Common myeloid progenitor, CD34-positive (primary cell): ENCODE measurements at places on chromosomes 12 and 14.

GRCh38 chr14:55579724-55580469, at the start of gene KTN1:
Gene KTN1 (plus strand): TSS chr14:55580207. CDS start chr14:55612049, 31,842 bp downstream.
- peaks cover 29% of the 10 kb centered on the region for H3K4me1 ChIP-seq
- peak; percentile 92 for DNase-seq
- no peaks in the 10 kb centered on the region for H3K27me3 ChIP-seq
- peak within 1 kb of the TSS; percentile 73 for H3K27ac ChIP-seq

- H3K4me1 ChIP-seq: no peaks in the 10 kb centered on the region
- no peak overlapping the region for H3K4me3 ChIP-seq
- no peak overlapping the region for H3K27ac ChIP-seq
- no peak for DNase-seq
- H3K36me3 ChIP-seq: peaks cover 72% of the 10 kb centered on the region
- no peaks in the 10 kb centered on the region for H3K27me3 ChIP-seq
These were observed 22.2 kb downstream of the CPSF2 start for GRCh38 chr14:92143962-92144361.

DNA sequence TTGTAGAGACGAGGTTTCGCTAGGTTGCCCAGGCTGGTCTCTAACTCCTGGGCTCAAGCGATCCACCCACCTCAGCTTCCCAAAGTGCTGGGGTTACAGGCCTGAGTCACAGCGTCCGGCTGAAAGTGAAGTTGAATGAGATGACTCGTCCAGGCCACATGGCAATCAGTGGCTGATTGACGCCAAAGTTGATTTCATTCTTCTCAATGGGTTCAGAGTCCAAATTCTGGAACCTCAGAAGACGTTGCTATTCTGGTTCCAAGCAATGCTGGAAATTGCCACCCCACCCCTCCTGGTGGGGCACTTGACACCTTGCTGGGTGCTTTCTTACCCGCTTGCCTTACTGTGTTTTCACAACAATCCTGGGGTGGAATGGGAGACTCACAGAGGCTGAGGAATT, 14.9 kb downstream of the ABCB9 start:
- no peaks in the 10 kb centered on the region for H3K4me1 ChIP-seq
- H3K4me3 ChIP-seq: no peak overlapping the region
- no peak for DNase-seq
- H3K27me3 ChIP-seq: no peaks in the 10 kb centered on the region
- no peak overlapping the region for H3K27ac ChIP-seq

GRCh38 chr12:3931776-3932175, 58.6 kb upstream of the PARP11 start:
- H3K36me3 ChIP-seq: no peaks in the 10 kb centered on the region
- H3K4me3 ChIP-seq: no peak overlapping the region
- H3K4me1 ChIP-seq: peaks cover 67% of the 10 kb centered on the region
- DNase-seq: no peak

DNA sequence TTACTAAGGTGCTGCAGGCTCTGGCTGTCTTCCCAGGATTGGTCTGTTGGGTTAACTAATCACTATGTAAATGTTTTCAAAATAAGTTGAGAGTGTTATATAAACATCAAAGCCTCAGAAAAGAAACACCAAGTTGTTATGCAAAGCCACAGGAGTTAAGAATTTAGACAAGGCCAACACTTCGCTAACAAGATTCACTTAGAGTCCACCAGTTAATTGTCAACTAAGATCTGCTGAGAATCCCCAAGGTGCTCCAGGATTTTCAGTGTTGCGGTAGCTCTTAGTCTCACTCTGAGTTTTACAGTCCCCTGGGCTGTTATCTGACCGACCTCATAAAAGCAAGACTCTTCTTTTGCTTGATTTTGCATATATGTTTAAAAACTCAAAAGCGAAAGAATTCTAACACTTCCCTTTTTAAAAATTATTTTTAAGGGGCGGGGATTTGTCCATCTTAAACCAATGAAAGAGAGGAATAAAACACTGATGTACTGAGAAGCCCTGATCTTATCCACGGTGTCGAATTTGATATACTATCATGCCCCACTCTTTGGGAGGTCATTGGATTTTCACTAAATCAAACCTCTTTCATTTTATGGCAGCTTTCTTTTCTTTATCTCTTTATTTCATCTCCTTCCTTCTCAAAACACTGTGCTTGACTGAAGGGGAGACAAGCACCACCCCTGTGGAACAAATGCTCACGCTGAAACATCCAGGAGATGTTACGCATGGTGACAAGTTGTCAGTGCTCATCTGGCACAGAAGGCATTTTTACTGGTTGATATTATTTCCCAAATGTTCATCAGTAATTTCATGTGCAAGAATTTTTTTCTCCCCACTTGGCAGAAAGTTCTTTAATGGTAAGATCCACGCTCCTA, 7.0 kb downstream of the NIN start:
- no peaks in the 10 kb centered on the region for H3K27me3 ChIP-seq
- peak overlapping the region; percentile 31 for H3K27ac ChIP-seq
- DNase-seq: peak; percentile 61
- H3K36me3 ChIP-seq: peaks cover 5% of the 10 kb centered on the region
- H3K4me3 ChIP-seq: peak overlapping the region; percentile 52

DNA sequence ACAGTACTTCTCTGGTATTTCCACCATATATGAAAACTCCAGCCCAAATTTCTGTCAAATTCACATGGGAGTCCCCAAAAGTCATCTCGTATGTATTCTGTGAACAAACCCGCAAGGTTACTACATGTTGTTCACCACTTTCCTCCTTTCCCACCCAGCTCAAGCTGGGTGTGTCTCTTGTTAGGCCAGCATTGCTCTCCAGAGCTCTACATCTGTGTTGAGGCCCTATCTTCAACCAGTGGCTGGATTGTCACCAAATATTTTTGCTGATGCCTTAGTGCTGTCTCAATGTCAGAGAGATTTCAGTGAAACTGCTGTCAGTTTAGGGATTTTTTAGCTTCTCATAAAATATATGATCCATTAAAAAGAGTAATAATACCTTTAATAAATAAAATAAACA, 230.9 kb downstream of the BTG1 start:
- H3K4me3 ChIP-seq: no peak overlapping the region
- H3K4me1 ChIP-seq: no peaks in the 10 kb centered on the region
- H3K27ac ChIP-seq: no peak overlapping the region
- H3K36me3 ChIP-seq: no peaks in the 10 kb centered on the region
- DNase-seq: no peak

- H3K27me3 ChIP-seq: no peaks in the 10 kb centered on the region
- no peak overlapping the region for H3K4me3 ChIP-seq
- H3K27ac ChIP-seq: no peak overlapping the region
These were observed 311.0 kb upstream of the RGS6 start for GRCh38 chr14:71621276-71621675.

- no peak for DNase-seq
- H3K36me3 ChIP-seq: peaks cover 5% of the 10 kb centered on the region
- no peaks in the 10 kb centered on the region for H3K27me3 ChIP-seq
- H3K27ac ChIP-seq: peak overlapping the region; percentile 67
These were observed 4.7 kb upstream of the RHOF start for GRCh38 chr12:121797937-121798786.

DNA sequence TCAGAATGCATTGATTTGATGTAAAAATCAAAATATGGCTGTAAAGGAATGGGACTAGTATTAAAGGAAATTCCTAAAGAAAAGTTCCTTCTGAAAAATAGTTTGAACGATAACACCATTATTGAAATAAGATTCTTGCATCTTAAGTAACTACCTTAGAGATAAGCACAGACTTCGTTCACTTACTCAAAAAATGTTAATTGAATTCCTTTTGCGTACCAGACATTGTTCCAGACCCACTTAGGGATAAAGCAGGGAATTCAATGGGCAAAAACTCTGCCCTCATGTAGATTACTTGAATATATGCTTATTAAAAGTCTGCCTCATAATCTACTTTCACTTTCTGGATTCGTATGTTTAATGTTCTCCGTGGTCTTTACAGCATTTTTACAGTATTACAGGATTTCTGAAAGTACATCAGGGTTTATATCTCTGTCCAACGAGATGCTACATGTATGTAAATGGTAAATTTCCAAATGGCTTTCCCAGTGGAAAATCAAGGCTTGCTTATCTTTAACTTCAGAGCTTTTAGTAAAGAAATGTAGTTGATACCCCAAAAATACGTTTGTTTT, 213.7 kb downstream of the GXYLT1 start:
- DNase-seq: peak; percentile 42
- peak overlapping the region; percentile 72 for H3K4me3 ChIP-seq
- H3K27ac ChIP-seq: peak overlapping the region; percentile 91
- H3K4me1 ChIP-seq: peaks cover 37% of the 10 kb centered on the region
- no peaks in the 10 kb centered on the region for H3K36me3 ChIP-seq

- H3K27me3 ChIP-seq: peaks cover 2% of the 10 kb centered on the region
- no peaks in the 10 kb centered on the region for H3K4me1 ChIP-seq
- no peaks in the 10 kb centered on the region for H3K36me3 ChIP-seq
- H3K27ac ChIP-seq: no peak overlapping the region
- DNase-seq: no peak
- H3K4me3 ChIP-seq: no peak overlapping the region
These were observed 57.1 kb upstream of the LHX5 start for GRCh38 chr12:113528606-113529293.

DNA sequence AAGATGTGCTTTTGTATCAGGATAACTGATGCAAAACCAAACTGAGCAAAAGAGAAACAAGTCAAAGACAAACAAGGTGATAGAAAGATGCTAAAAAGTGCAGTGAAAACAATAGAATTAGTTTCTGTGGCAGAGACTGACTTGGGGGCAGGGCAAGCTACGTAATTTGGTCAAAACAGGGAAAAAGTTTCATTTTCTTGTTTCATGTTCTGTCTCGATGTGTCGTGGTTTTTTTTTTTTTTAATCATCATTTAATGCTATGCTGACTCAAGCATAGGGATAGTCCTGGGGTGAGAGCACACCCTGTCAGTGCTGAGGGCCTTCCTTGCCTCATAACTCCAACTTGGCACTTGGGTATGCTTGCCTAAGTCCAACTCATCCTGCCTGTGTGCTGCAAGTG, 144.1 kb upstream of the PTPRQ start:
- H3K27ac ChIP-seq: no peak overlapping the region
- no peaks in the 10 kb centered on the region for H3K27me3 ChIP-seq
- H3K4me1 ChIP-seq: no peaks in the 10 kb centered on the region
- DNase-seq: no peak

GRCh38 chr14:102344485-102344884, 18.2 kb downstream of the CINP start:
- no peak overlapping the region for H3K4me3 ChIP-seq
- H3K36me3 ChIP-seq: peaks cover 76% of the 10 kb centered on the region
- H3K27ac ChIP-seq: no peak overlapping the region
- H3K4me1 ChIP-seq: no peaks in the 10 kb centered on the region
- no peak for DNase-seq

DNA sequence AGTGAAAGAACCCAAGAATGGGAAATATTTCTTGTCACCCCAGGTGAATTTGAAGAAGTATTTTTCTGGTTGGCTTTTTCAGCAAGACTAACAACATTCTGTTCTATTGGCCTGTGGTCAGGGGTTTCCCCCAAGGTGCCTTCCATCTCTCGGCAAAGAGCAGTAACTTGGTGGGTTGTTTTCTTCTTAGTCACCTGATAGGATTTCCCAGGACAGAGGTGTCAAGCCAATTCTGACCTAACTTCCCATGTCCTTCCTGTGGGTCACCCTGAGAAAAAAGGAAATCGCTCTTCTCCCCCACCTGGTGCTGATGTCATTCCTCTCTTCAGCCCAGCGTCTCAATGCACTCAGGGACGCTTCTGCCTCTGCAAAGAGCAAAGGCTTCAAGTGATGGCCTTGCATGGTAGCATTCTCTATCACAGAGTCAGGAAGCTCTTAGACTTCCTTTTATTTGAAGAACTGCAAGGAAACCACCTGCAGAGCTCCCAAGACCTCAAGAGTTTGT, 16.1 kb upstream of the IFNG start:
- H3K4me3 ChIP-seq: no peak overlapping the region
- H3K4me1 ChIP-seq: no peaks in the 10 kb centered on the region
- no peaks in the 10 kb centered on the region for H3K36me3 ChIP-seq
- peak; percentile 19 for DNase-seq

DNA sequence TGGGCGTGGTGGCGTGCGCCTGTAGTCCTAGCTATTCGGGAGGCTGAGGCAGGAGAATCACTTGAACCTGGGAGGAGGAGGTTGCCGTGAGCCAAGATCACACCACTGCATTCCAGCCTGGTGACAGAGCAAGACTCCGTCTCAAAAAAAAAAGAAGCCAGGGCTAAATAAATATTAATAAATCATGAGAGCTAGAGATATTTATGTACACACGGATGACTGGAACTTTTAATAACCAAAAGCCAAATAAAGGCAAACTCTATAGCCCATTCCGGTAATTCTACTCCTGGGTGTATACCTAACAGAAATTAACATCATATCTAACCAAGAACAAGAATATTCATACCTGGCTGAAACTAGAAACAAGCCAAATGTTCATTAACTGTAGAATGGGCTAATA, 7.7 kb upstream of the TRAFD1 start:
- no peak for DNase-seq
- no peaks in the 10 kb centered on the region for H3K36me3 ChIP-seq
- H3K27ac ChIP-seq: peak overlapping the region; percentile 78
- peaks cover 8% of the 10 kb centered on the region for H3K4me1 ChIP-seq
- H3K27me3 ChIP-seq: no peaks in the 10 kb centered on the region

DNA sequence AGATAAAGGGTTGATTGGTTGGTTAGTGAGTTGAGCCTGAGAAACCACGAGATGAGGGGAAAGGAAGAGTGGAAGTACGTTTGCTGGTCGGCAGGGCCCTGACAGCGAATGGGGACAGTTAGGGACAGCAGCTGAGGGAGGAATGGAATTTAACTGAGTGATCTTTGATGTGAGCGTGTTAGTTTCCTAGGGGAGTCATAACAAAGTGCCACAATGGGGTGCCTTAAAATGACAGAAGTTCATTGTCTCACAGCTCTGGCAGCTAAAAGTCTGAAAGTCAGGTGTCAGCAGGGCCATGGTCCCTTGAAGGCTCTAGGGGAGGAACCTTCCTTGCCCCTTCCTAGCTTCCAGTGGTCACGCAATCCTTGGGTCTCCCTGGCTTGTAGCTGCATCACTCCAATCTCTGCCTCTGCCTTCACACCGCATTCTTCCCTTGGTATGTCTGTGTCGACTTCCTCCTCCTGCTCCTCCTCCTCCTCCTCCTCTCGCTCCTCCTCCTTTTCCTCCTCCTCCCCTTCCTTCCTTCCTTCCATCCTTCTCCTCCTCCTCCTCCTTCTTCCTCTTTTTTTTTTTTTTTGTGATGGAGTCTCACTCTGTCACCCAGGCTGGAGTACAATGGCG, 26.0 kb upstream of the RIN3 start:
- DNase-seq: no peak
- no peaks in the 10 kb centered on the region for H3K36me3 ChIP-seq
- no peaks in the 10 kb centered on the region for H3K27me3 ChIP-seq
- no peak overlapping the region for H3K4me3 ChIP-seq

DNA sequence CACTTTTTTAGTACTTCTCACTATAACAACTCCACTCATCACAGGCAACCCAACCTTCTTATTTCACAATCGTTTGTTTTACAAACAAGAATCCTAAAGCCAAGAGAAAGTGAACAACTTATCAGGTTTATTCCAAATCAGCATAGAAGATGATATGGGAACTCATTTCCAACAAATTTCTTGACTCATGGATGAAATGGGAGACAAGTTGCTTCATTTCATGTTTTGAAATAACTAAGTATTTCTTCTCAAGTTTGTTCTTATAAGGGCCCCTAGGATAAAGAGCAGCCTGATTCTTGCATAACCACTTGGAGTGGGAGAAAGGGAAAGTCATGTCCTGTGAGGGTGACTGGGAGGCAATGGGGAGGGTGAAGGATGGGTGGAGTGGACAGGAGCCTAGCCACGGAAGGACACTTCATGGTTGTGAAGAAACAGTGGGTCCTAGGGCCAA, 168.3 kb downstream of the DUSP6 start:
- no peaks in the 10 kb centered on the region for H3K27me3 ChIP-seq
- no peaks in the 10 kb centered on the region for H3K36me3 ChIP-seq
- peaks cover 4% of the 10 kb centered on the region for H3K4me1 ChIP-seq

- peak; percentile 89 for DNase-seq
- no peaks in the 10 kb centered on the region for H3K36me3 ChIP-seq
- no peaks in the 10 kb centered on the region for H3K27me3 ChIP-seq
- H3K4me3 ChIP-seq: peak within 1 kb of the TSS; percentile 75
These were observed at the start of gene PPM1H for GRCh38 chr12:62934799-62935674. Gene PPM1H (minus strand): TSS chr12:62935150. CDS start chr12:62934736, 414 bp downstream.
